NK-92 treated with Interleukin-12 subunit alpha and Interleukin-12 subunit beta, amount 100 ng/mL, for 24 hours (cell line): ENCODE measurements at places on chromosomes 6 and 20.

GRCh38 chr20:19603376-19603750 is 154.7 kb upstream of the RIN2 start:
- DNase-seq = no peak

- no peak for DNase-seq
Measured at GRCh38 chr6:12537389-12537788, 179.2 kb upstream of the PHACTR1 start.

DNA sequence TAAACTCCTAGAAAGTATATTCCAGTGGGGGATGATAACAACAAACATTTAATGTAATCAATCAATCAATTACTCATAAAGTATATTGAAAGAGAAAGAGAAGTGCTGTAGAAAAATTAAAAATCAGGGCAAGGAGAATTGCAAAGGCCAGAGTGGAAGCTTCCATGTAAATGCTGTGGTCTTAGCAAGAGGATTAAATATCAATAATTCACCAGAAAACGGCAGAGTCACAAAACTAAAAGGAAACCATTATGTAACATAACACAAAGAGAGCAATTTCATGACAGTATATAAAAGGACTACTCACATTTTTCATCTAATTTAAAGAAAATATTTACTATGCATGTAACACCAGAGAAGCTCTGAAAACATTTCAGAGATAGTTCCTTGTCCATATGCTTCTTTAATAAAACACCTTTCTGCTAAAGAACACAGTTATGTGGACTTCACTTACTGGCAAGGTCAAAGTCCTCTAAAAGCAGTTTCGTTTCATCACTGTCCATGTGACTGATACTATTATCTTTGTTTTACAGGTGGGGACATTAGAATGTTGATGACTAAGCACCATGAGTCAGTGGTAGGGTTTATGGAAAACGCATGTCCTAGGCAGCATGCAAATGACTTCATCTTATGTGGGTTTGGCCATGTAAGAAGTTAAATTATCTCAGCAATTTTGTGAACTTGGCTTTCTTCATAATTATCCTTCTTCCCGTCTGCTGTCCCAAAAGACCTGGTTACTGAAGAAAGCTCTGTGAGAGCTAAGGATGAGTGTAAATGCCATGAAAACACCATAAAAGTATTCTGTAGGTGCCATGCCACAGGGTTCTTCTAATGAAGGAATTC is 185.8 kb upstream of the TENT5A start:
- peak; percentile 1 for DNase-seq

DNA sequence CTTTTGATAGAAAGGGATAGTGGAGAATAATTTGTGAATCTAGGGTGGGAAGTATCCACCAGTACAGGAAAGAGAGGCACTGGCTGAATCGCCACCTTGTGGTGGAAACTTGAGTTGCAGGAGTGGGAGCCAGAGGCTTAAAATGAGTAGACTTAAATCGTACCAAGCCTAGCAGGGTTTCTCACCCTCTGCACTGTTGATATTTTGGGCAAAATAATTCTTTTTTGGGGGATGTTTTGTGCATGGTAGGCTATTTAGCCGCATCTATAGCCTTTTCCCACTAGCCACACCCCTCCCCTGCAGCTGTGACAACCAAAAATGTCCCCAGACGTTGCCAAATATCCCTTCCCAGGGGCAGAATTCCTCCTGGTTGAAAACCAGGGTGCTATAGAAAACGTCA is 119.1 kb downstream of the DHX35 start:
- peak; percentile 38 for DNase-seq
